ENCODE measurements at places on chromosomes 2 and 18.

DNA sequence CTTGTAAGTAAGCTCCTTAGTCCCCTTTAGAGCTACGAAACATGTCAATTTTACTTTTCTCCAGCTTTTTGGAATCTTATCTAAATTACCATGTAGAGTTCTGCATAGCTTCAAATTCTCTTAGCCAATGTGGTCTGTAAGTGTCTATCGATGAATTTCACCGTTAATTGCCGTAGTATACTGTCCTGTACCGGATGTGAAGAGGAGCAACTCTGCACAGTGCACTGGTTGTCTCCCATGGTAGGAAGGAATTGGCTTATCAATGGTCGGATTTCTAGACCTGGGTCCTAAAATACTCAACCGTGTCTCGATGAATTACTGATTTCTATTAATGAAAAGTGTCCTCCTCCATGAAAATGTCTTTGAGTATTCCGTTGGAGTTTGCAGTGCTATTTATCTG, 1.9 kb downstream of the NOP58 start:
- H3K4me1 ChIP-seq, result peaks cover 13% of the 10 kb centered on the region
- no peaks in the 10 kb centered on the region for H3K27me3 ChIP-seq
- H3K36me3 ChIP-seq, result peaks cover 9% of the 10 kb centered on the region
- H3K4me3 ChIP-seq, result no peak overlapping the region
- no peak overlapping the region for H3K27ac ChIP-seq

- H3K36me3 ChIP-seq, result no peaks in the 10 kb centered on the region
- H3K4me3 ChIP-seq, result no peak overlapping the region
- peak; percentile 21 for DNase-seq
- H3K4me1 ChIP-seq, result peaks cover 54% of the 10 kb centered on the region
- H3K27ac ChIP-seq, result peak overlapping the region; percentile 60
Observed at GRCh38 chr18:48073211-48073930, 142.9 kb upstream of the SMAD2 start.

- no peaks in the 10 kb centered on the region for H3K36me3 ChIP-seq
- H3K27me3 ChIP-seq, result peaks cover 23% of the 10 kb centered on the region
- H3K4me1 ChIP-seq, result no peaks in the 10 kb centered on the region
- no peak overlapping the region for H3K27ac ChIP-seq
Observed at GRCh38 chr2:100627330-100628300, 64.8 kb downstream of the PDCL3 start.

DNA sequence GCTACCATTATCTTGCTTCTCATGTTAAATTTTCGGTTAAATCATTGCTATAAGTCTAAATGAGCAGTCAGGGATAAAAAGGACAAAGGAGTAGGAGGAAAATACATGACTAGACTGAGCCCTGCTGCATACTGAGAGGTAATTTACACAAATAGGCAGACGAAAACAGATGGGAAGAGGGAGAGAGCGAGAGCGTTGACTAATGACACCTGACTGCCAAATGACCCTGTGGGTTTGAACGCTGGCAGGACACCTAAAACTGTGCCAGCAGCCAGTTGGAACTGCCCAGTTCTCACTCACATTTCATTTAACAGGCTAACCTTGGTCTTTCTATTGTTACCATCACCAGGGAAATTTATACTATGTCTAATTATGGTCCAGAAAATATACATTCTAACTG, 978.2 kb downstream of the CPS1 start:
- H3K4me1 ChIP-seq, result peaks cover 5% of the 10 kb centered on the region
- no peak for DNase-seq
- H3K4me3 ChIP-seq, result no peak overlapping the region
- H3K27ac ChIP-seq, result no peak overlapping the region
- no peaks in the 10 kb centered on the region for H3K36me3 ChIP-seq

GRCh38 chr2:178277741-178278197, 83.5 kb downstream of the OSBPL6 start:
- H3K36me3 ChIP-seq, result no peaks in the 10 kb centered on the region
- peak overlapping the region; percentile 72 for H3K4me3 ChIP-seq
- H3K27me3 ChIP-seq, result no peaks in the 10 kb centered on the region
- H3K27ac ChIP-seq, result peak overlapping the region; percentile 94
- peak; percentile 27 for DNase-seq

- no peak for DNase-seq
- H3K27me3 ChIP-seq, result peaks cover 6% of the 10 kb centered on the region
- no peak overlapping the region for H3K4me3 ChIP-seq
- no peaks in the 10 kb centered on the region for H3K4me1 ChIP-seq
- no peak overlapping the region for H3K27ac ChIP-seq
Observed at GRCh38 chr2:166042768-166043390, 84.9 kb downstream of the SCN1A start.

DNA sequence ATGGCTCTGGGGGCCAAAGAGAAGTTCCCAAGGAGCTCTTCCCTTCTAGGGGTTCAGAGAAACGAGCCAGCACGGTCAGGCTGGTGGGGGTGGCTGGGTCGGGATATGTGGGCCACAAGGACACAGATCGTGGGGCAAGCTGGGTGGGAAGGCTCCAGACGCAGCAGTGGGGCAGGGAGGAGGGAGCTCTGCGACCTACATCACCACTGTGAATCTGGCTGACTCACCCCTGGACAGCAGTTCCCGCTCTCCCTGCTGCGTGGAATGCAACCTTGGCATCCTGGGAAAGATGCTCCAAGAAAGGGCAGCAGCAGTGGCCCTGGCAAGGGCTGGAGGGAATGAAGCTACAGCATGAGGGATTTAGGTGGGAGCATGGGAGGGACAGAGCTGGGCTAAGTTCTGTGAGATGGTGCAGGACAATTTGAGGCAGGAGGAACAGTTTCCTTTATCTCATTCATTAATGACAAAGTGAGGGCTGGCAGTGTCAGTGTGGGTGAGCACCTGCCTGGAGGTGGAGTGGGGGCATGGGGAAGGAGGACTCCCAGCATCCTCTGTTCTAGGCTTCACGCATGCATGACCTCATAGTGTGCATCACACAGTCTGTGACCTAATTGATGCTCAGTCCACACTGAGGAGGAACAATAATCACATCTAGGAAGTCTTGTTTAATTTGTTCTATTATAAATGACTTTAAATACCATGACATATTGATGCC, 25.0 kb downstream of the CELF4 start:
- H3K27me3 ChIP-seq, result peaks cover 64% of the 10 kb centered on the region
- H3K27ac ChIP-seq, result peak overlapping the region; percentile 76
- no peak overlapping the region for H3K4me3 ChIP-seq
- H3K36me3 ChIP-seq, result no peaks in the 10 kb centered on the region
- peaks cover 29% of the 10 kb centered on the region for H3K4me1 ChIP-seq

- DNase-seq, result no peak
- no peak overlapping the region for H3K27ac ChIP-seq
- H3K4me1 ChIP-seq, result no peaks in the 10 kb centered on the region
- no peaks in the 10 kb centered on the region for H3K27me3 ChIP-seq
- no peak overlapping the region for H3K4me3 ChIP-seq
- peaks cover 46% of the 10 kb centered on the region for H3K36me3 ChIP-seq
Observed at GRCh38 chr2:232085826-232086425, 124.4 kb downstream of the DIS3L2 start.

DNA sequence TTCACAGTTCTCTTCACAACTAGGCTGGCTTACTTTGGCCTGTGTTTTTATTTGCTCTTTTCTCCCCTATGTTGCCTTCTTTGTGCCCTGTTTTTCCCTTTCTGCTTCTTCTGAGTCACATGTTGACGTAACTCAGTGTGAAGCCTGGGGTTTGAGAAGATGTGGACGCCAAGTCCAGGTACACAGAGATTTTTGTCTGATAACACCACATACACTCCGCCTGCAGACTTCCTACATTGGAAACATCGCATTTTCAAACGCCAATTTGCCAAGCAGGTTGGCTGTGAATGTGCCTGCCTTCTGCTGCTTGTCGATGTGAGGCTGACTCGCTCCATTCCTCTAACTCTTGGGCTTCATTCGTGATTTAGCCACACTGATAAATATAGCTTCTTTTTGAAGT, 62.6 kb upstream of the FN1 start:
- H3K27me3 ChIP-seq, result no peaks in the 10 kb centered on the region
- no peak overlapping the region for H3K27ac ChIP-seq
- peaks cover 4% of the 10 kb centered on the region for H3K36me3 ChIP-seq
- H3K4me3 ChIP-seq, result no peak overlapping the region

GRCh38 chr2:159124441-159124911, 156.0 kb downstream of the TANC1 start:
- H3K4me3 ChIP-seq, result peak overlapping the region; percentile 18
- peaks cover 58% of the 10 kb centered on the region for H3K36me3 ChIP-seq
- peak overlapping the region; percentile 93 for H3K27ac ChIP-seq
- no peak for DNase-seq

- no peak within 1 kb of the TSS for H3K27ac ChIP-seq
- H3K4me3 ChIP-seq, result peak within 1 kb of the TSS; percentile 83
- H3K27me3 ChIP-seq, result peaks cover 52% of the 10 kb centered on the region
- peaks cover 45% of the 10 kb centered on the region for H3K4me1 ChIP-seq
- peak; percentile 100 for DNase-seq
Observed at GRCh38 chr18:79951545-79952455, at the start of gene SLC66A2. SLC66A2 (minus strand) TSS chr18:79951653; CDS start chr18:79950926, 727 bp downstream.

GRCh38 chr2:168685600-168686451, 116.6 kb upstream of the NOSTRIN start:
- H3K4me1 ChIP-seq, result peaks cover 31% of the 10 kb centered on the region
- no peaks in the 10 kb centered on the region for H3K36me3 ChIP-seq
- peaks cover 3% of the 10 kb centered on the region for H3K27me3 ChIP-seq

DNA sequence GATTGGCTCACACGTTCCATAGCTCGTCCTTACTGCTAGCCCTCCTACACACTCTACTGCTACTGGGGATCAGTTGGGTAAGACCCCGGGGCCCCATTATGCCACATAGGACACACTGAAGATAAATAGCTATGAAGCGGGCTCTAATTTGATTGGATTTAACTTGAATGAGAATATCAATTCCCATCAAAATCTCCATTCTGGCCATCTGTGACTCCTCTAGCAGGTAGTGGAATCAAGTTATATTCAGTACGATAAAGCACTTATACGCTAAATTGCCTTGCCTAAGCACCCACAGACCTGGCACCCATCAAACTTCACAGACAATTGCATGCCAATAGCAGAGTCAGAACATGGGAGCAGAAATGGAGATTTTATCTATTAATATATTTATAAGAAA, 39.8 kb downstream of the CCDC68 start:
- no peak for DNase-seq
- peaks cover 5% of the 10 kb centered on the region for H3K4me1 ChIP-seq
- H3K27me3 ChIP-seq, result peaks cover 3% of the 10 kb centered on the region
- H3K27ac ChIP-seq, result no peak overlapping the region
- H3K36me3 ChIP-seq, result no peaks in the 10 kb centered on the region

GRCh38 chr2:138615257-138615656, 113.7 kb downstream of the SPOPL start:
- H3K27me3 ChIP-seq, result peaks cover 13% of the 10 kb centered on the region
- no peak overlapping the region for H3K4me3 ChIP-seq
- no peaks in the 10 kb centered on the region for H3K36me3 ChIP-seq
- DNase-seq, result no peak

GRCh38 chr2:239471011-239471792, 70.4 kb upstream of the HDAC4 start:
- no peaks in the 10 kb centered on the region for H3K4me1 ChIP-seq
- no peak for DNase-seq
- no peak overlapping the region for H3K27ac ChIP-seq
- no peak overlapping the region for H3K4me3 ChIP-seq

GRCh38 chr18:6644836-6645627, 84.5 kb upstream of the ARHGAP28 start:
- peaks cover 38% of the 10 kb centered on the region for H3K4me1 ChIP-seq
- H3K36me3 ChIP-seq, result no peaks in the 10 kb centered on the region
- peak overlapping the region; percentile 1 for H3K4me3 ChIP-seq
- no peak overlapping the region for H3K27ac ChIP-seq
- peaks cover 2% of the 10 kb centered on the region for H3K27me3 ChIP-seq

- DNase-seq, result no peak
- H3K27me3 ChIP-seq, result peaks cover 5% of the 10 kb centered on the region
- no peak overlapping the region for H3K4me3 ChIP-seq
Observed at GRCh38 chr2:44137048-44137447, 31.6 kb upstream of the PPM1B start.

DNA sequence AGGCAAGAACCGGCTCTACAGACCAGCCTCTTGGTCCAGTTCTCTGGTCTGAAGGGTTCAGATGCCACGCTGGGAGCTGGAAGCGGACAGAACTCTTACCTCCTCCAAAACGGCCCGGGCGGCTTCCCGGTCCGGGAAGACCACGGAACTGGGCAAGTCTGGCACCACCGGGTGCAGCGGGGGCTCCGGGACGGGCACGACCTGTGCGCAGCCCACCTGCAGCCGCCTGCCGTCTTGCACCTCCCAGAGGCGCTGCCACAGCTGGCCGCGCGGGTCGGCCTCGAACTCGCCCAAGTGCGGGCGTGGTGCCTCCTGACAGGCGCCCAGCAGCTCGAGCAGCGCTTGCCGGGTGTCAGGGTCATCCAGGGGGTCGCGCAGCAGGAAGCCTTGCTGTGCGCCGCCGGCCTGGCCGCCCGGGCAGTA, 773 bp downstream of the CMPK2 start:
- DNase-seq, result no peak
- peaks cover 67% of the 10 kb centered on the region for H3K27me3 ChIP-seq
- H3K36me3 ChIP-seq, result peaks cover 5% of the 10 kb centered on the region
- H3K4me3 ChIP-seq, result peak overlapping the region; percentile 68
- H3K4me1 ChIP-seq, result peaks cover 13% of the 10 kb centered on the region
- no peak overlapping the region for H3K27ac ChIP-seq

DNA sequence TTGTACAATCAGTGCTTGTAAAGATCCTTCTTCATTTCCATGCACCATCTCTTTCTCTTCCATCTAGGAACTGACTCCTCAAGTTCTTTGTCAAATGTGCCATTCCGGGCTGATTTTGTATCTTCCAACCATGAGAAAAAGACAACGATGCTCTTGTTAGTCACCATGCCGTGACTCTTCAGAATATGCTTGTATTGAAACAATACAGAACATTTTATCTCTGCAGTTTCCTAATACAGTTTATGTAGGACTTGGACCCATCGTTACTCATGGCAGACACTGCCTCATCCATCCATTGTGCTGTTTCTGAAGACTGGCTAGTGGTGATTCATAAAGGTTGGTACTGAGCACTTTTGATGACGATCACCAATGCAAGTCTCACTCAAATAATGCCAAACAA, 283.2 kb downstream of the KCNS3 start:
- no peak for DNase-seq
- H3K4me1 ChIP-seq, result peaks cover 35% of the 10 kb centered on the region
- H3K27me3 ChIP-seq, result peaks cover 4% of the 10 kb centered on the region
- no peak overlapping the region for H3K27ac ChIP-seq
- no peaks in the 10 kb centered on the region for H3K36me3 ChIP-seq
- H3K4me3 ChIP-seq, result no peak overlapping the region

DNA sequence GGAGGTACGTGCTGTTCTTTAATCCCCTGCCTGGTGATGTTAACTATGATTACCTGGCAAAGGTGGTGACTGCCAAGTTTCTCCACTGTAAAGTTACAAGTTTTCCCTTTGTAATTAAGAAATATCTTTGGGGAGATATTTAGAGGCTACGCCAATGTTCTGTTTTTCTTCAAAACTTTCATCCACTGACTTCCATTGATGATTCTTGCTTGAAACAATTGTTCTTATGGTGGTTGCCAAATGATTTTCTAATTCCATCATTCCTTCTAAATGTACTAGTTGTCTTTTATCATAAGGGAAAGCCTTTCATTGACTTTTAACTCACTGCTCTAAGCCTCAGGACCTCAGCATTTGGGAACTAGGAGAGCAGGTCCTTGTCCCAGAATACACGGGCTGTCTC, 205.5 kb downstream of the SMAD7 start:
- no peaks in the 10 kb centered on the region for H3K36me3 ChIP-seq
- DNase-seq, result no peak
- no peak overlapping the region for H3K4me3 ChIP-seq
- H3K27me3 ChIP-seq, result peaks cover 3% of the 10 kb centered on the region
- H3K4me1 ChIP-seq, result peaks cover 18% of the 10 kb centered on the region
